CD4-positive, CD25-positive, alpha-beta regulatory T cell (primary cell): ENCODE measurements at places on chromosomes 16 and 17. TPM values are rescaled to one million over a fixed set of nuclear protein-coding genes. Genes with fewer than 3 reads are reported as not detected.

- H3K27ac ChIP-seq: no peak overlapping the region
- no peaks in the 10 kb centered on the region for H3K4me1 ChIP-seq
- H3K4me3 ChIP-seq: no peak overlapping the region
- no peaks in the 10 kb centered on the region for H3K36me3 ChIP-seq
Observed at GRCh38 chr17:6780001-6780400, 4.0 kb downstream of the FBXO39 start.

SLC25A19 gene
- 24.9 TPM for total RNA-seq

GRCh38 chr17:1908699-1909309, 79.0 kb downstream of the RPA1 start:
- DNase-seq: peak; percentile 53
- H3K27ac ChIP-seq: no peak overlapping the region
- peaks cover 21% of the 10 kb centered on the region for H3K27me3 ChIP-seq
- H3K4me3 ChIP-seq: peak overlapping the region; percentile 19
- no peaks in the 10 kb centered on the region for H3K36me3 ChIP-seq
- H3K4me1 ChIP-seq: peaks cover 12% of the 10 kb centered on the region

DNA sequence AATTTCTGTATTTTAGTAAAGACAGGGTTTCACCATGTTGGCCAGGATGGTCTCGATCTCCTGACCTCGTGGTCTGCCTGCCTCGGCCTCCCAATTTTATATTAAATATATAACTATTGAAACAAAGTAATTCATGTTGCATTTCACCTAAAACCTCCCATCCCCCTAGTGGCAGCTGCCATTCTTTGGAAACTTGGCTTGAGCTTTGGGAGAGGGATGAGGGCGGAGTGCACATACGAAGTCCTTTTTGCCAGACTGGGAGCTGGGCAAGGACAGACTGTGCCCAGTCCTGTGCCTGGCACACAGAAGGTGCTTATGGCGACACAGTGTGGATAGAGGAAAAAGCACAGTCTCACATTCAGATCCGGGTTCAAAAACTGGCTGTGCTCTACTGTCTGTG, 83.8 kb downstream of the NETO2 start:
- no peaks in the 10 kb centered on the region for H3K4me1 ChIP-seq
- DNase-seq: no peak
- H3K27ac ChIP-seq: no peak overlapping the region
- no peaks in the 10 kb centered on the region for H3K36me3 ChIP-seq
- no peaks in the 10 kb centered on the region for H3K27me3 ChIP-seq

DNA sequence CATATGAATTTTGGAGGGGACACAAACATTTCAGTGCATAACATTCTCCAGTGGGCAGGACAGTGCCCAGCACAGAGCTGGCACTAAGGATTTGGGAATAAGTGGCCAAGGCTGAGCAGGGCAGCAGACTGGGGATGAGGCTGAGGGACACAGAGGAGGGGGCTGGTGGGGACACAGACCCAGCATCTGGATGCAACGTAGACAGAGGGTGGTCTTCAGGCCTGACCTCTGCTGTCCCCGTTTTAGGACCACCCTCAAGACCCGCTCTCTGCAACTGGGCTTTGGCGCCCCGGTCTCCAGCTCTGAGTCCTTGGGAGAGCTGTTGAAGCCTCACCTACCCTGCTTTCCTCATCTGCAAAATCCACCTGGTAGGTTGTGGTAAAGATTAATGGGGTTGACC, 3.3 kb upstream of the PRSS33 start:
- peaks cover 5% of the 10 kb centered on the region for H3K4me1 ChIP-seq
- H3K27me3 ChIP-seq: no peaks in the 10 kb centered on the region
- H3K27ac ChIP-seq: no peak overlapping the region
- H3K4me3 ChIP-seq: no peak overlapping the region
- DNase-seq: no peak
- no peaks in the 10 kb centered on the region for H3K36me3 ChIP-seq

ABAT gene
- 13.9 TPM for total RNA-seq

MOSMO gene
- 13.1 TPM for total RNA-seq

DNA sequence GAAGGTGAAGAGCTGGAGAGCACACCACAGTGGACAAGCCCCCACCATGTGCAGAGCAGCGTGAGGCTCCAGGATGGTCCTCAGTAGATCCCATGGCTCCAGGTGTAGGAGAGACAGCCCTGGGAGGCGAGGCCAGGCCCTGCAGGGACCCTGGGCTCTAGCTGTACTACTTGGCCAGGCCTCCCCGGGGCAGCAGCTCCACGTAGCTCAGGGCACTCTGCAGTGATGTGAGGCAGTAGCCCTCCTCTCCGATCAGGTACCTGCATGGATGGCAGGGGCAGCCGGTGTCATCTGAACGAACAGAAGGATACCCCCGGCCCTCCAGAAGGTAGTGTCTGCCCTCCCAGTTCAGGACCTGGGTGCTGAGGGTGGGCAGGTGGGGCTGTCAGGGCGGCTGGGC, 6.2 kb upstream of the SPATA2L start:
- H3K4me3 ChIP-seq: no peak overlapping the region
- DNase-seq: no peak
- H3K27me3 ChIP-seq: no peaks in the 10 kb centered on the region
- H3K36me3 ChIP-seq: no peaks in the 10 kb centered on the region

GAST gene
- total RNA-seq: not detected

- H3K4me1 ChIP-seq: no peaks in the 10 kb centered on the region
- DNase-seq: no peak
- H3K27ac ChIP-seq: no peak overlapping the region
- no peaks in the 10 kb centered on the region for H3K27me3 ChIP-seq
- H3K4me3 ChIP-seq: no peak overlapping the region
- no peaks in the 10 kb centered on the region for H3K36me3 ChIP-seq
Observed at GRCh38 chr17:80772906-80773242, 218.8 kb upstream of the CHMP6 start.

EXOC3L1 gene
- total RNA-seq: 0.86 TPM

- H3K4me1 ChIP-seq: no peaks in the 10 kb centered on the region
- H3K4me3 ChIP-seq: no peak overlapping the region
- H3K27me3 ChIP-seq: no peaks in the 10 kb centered on the region
- H3K36me3 ChIP-seq: no peaks in the 10 kb centered on the region
- DNase-seq: no peak
- no peak overlapping the region for H3K27ac ChIP-seq
Observed at GRCh38 chr17:27414694-27415093, 41.6 kb upstream of the KSR1 start.

SEPTIN1 gene
- 198 TPM for total RNA-seq

DNA sequence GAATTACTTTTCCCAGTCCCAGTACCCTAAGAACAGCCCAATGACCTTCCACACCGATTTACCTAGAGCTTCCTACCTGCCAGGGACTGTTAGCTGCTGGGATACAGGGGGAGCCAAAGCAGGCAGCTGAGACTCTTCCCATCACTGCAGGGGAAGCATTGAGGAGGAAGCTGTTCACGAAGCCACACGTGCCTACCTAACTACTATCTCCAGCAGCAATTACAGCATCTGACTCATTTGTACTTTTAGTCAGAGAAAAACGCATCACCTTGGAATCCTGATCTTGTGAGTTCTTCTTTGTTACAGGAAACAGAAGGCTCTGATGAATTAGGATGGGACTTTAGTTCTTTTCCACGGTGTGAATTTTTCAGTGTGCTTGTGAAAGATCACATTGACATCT, 113.7 kb upstream of the DHX40 start:
- H3K36me3 ChIP-seq: no peaks in the 10 kb centered on the region
- no peak overlapping the region for H3K4me3 ChIP-seq
- DNase-seq: no peak
- no peaks in the 10 kb centered on the region for H3K27me3 ChIP-seq
- no peaks in the 10 kb centered on the region for H3K4me1 ChIP-seq

DNA sequence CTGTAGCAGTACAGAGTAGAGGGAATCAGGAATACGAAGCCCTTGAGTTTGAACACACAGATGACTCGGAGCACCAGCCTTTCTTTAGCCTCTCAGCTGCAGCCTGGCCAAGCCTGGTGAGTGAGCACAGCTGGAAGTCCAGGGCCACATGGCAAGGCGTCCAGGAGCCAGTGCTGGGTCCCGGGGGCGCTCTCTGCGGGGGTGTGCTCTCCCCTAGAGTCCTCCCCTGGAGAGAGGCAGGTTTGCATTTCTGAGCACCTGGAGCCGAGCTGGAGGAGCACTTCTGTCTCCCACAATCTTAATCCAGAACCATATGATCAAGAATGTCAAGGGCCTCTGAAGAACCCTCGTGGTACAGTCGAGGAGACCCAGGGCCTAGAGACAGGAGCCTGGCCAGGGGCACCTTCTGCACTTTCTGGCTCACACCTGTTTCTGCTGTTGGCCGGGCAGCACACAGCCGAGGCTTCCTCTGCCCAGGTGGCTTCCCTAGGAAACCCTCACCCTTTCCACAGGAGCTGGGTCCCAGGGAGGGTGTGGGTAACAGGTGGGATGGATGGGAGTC, 78.3 kb downstream of the PLD6 start:
- peaks cover 43% of the 10 kb centered on the region for H3K36me3 ChIP-seq
- DNase-seq: no peak
- H3K4me3 ChIP-seq: no peak overlapping the region
- H3K27ac ChIP-seq: no peak overlapping the region

DNA sequence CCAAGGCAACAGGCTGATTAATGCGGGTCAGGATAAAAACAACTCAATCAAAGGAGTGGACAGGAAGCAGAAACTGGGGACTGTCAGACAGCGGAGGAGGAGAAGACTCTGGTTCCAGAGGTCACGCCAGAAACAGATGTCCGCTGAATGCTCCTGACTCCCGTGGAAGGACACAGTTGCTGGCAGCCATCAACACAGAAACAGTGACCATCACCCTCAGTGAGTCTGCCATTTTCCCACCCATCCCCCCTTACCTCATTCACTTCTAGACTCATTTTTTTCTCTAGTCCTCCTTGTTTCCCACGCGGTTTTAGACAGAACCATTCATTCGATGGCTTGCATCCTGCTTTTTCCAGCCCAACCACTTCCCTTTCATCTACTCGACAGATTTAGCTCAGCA, 40.9 kb downstream of the DHRS7C start:
- H3K36me3 ChIP-seq: no peaks in the 10 kb centered on the region
- H3K27ac ChIP-seq: no peak overlapping the region
- no peak for DNase-seq
- H3K4me1 ChIP-seq: no peaks in the 10 kb centered on the region

ZNF598 gene
- total RNA-seq: 48.2 TPM

PRAC1 gene
- total RNA-seq: not detected

- H3K4me1 ChIP-seq: peaks cover 19% of the 10 kb centered on the region
- peak within 1 kb of the TSS; percentile 94 for H3K27ac ChIP-seq
- H3K36me3 ChIP-seq: no peaks in the 10 kb centered on the region
- peak within 1 kb of the TSS; percentile 77 for H3K4me3 ChIP-seq
- H3K27me3 ChIP-seq: peaks cover 3% of the 10 kb centered on the region
- DNase-seq: peak; percentile 96
Observed at GRCh38 chr16:67183627-67184452, at the start of gene MATCAP1. MATCAP1 (minus strand) TSS chr16:67183963; CDS start chr16:67180610, 3,353 bp downstream.

GRCh38 chr17:8382052-8382879, 727 bp downstream of the RPL26 start:
- H3K27me3 ChIP-seq: no peaks in the 10 kb centered on the region
- H3K36me3 ChIP-seq: peaks cover 41% of the 10 kb centered on the region
- peak overlapping the region; percentile 91 for H3K4me3 ChIP-seq
- no peak for DNase-seq
- H3K27ac ChIP-seq: peak overlapping the region; percentile 78
- peaks cover 36% of the 10 kb centered on the region for H3K4me1 ChIP-seq
